ENCODE measurements at places on chromosomes 2 and 18.

DNA sequence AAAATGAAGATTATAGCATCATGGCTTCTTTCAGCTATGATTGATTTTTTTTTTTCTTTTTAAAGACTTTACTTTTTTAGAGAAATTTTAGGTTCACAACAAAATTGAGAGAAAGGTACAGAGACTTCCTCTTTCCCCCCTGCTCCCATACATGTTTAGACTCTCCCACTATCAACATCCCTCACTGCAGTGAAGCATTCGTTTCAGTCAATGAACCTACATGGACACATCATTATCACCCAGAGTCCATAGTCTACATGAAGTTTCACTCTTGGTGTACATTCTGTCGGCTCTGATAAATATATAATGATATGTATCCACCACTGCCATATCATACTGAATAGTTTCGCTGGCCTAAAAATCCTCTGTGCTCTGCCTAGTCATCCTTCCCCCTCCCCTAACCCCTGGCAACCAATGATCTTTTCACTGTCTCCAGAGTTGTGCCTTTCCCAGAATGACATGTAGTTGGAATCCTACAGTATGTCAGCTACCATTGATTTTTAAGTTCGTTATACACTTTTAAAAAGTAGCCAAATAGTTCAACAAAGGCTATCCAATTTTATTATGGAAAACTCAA, 86.8 kb downstream of the GPD2 start:
- no peak for DNase-seq

DNA sequence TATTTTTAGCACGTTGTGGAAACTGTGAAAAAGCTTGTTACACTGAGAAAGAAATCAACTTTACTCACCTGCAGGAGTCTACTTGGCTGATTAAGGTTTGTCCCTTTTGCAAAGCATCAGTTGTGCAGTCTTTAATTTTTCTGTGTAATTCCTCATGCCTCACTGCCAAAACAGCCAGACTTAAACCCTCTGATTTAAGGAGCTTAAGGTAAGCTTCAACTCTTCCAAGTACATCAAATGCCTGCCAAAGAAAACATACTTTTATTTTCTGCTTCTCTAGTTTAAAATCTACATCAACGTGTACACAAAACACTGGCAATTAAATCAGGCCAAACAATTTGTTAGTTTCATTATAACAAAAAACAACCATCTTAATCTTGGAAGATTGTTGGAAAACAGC, 98.0 kb upstream of the TTN start:
- DNase-seq, result no peak

- no peak for DNase-seq
Measured at GRCh38 chr2:177149155-177149503, 63.5 kb upstream of the HNRNPA3 start.

- DNase-seq, result no peak
Measured at GRCh38 chr18:60235164-60235563, 137.4 kb downstream of the MC4R start.

- no peak for DNase-seq
Measured at GRCh38 chr2:238938401-238939055, 90.6 kb downstream of the TWIST2 start.

- no peak for DNase-seq
Measured at GRCh38 chr2:48444404-48444803, 85.5 kb upstream of the STON1 start.

GRCh38 chr2:154015233-154015632, 143.5 kb downstream of the GALNT13 start:
- DNase-seq, result no peak

DNA sequence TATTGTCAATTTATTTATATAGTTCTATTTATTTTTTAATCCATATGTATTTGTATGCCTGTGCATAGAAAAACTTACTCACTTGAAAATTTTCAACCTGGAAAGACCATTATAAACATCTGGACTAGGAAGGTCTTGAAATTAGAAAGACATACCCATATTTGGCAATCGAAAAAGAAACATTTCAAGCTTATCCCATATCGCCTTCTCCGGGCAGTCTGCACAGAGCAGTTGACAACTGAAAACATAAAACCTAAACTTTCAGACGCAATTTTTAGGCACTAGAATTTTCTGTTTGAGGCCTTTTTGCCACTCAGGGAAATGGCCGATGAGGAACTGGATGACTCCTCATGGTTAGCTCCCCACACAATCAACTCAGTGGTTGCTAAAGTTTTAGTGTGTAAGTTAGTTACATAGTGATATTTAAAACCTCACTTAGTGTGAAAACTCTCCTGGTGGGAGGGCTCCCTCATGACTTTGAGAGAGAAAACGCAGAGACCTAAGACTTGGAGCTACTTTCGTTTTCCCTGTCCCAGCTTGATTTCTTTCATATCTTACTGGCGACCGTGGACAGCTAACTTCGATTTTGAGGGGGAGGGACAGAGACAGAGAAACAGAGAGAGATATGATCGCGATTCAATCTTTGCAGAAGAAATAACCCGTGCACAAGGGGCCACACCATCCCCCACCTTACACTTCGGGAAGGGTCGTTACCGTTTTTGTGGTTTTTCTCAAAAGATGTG, 3.2 kb upstream of the HOXD12 start:
- no peak for DNase-seq

DNA sequence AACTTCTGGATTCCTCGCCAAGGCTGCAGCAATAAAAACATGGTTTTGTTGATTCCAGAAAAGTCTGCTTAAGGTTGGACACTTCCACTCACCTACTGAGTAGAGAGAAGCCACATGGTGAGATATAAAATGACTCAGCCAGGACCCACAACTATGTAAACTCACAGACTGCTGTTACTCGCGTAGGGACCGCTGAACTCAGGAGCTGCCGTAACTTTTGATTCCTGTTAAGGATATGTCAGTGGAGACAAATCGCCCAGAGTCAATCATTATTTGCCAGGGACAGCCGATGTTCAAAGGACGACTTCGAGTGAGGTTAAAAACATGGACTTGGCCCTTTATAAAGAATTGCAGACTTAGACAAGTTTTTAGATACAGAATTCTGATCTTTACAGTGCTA, 25.6 kb downstream of the CYB5A start:
- no peak for DNase-seq

GRCh38 chr2:96150007-96150640, 4.9 kb upstream of the DUSP2 start:
- no peak for DNase-seq

DNA sequence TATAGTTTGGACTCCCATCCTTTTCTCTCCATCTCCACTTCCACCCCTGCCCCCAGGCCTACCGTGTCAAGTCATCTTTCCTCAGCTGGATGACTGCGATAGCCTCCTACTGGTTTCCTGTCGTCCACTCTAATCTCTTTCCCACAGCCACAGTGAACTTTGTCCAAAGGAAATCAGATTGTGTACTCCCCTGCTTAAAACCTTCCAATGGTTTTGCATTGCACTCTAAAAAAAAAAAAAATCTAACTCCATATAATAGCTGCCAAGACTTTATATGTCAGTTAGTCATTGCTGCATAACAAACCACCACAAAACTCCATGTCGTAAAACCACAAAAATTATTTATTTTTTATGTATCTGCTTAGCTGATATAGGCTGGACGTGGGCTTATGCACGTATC, 160.2 kb upstream of the CCDC68 start:
- DNase-seq, result no peak

- DNase-seq, result no peak
Measured at GRCh38 chr2:150001788-150002187, 414.2 kb upstream of the MMADHC start.

- no peak for DNase-seq
Measured at GRCh38 chr2:194698012-194698411, 959.0 kb upstream of the SLC39A10 start.

DNA sequence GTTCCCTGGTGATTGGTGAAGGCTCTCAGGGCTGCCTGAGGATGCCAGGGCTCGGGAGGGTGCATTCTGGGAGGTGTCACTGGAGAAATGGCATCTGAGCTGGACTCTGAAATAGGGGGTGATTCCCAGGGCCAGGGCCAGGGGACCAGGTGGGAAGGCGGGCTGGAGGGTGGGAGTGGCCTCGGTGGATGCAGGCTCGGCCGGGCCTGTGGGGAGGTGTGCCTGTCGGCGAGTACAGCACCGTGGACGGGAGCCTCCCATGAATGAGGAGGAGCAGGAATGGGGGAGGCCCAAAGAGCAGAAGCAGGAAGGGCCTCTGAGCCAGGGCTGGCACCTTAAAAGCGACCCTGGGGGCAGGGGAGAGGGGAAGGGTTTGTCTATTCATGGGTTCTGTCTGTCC, 116.8 kb downstream of the GBX2 start:
- DNase-seq, result no peak

DNA sequence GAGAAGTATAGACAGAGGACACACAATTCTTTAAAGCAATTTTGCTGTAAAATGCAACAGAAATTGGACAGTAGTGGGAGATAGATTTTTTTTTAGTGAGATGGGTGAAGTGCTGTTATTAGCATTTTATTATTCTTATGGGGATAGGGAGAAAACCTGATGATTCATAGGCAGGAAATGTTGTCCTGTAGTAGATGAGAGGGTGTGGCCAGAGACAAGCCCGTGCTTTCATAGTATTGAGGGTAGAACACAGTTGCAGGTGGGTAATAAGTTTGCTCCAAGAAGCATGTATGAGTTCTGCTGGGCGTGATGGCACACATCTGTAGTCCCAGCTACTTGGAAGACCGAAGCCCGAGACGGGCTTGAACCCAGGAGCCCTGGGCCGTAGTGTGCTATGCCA, 128.3 kb upstream of the ARHGAP28 start:
- DNase-seq, result no peak

- no peak for DNase-seq
Measured at GRCh38 chr2:197137231-197137630, 173.3 kb downstream of the ANKRD44 start.

DNA sequence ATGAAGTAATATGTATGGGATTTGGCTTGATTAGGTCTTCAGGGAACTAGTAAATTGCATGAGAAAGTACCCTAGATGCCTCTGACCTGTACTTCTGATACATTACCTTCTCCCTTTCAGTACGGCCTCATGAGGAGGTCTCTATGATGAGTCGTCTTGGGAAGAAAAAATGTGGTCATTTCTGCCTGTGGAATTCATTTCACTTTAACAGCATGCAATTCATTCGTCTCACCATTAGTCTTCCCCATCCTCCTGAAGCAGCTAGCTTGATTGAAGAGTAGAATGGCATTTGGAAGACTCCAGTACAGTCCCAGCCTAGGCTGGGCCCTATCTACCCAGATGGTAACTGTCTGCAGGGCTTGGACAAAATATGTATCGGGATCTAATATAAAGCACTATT, 52.2 kb downstream of the TMX3 start:
- DNase-seq, result no peak

DNA sequence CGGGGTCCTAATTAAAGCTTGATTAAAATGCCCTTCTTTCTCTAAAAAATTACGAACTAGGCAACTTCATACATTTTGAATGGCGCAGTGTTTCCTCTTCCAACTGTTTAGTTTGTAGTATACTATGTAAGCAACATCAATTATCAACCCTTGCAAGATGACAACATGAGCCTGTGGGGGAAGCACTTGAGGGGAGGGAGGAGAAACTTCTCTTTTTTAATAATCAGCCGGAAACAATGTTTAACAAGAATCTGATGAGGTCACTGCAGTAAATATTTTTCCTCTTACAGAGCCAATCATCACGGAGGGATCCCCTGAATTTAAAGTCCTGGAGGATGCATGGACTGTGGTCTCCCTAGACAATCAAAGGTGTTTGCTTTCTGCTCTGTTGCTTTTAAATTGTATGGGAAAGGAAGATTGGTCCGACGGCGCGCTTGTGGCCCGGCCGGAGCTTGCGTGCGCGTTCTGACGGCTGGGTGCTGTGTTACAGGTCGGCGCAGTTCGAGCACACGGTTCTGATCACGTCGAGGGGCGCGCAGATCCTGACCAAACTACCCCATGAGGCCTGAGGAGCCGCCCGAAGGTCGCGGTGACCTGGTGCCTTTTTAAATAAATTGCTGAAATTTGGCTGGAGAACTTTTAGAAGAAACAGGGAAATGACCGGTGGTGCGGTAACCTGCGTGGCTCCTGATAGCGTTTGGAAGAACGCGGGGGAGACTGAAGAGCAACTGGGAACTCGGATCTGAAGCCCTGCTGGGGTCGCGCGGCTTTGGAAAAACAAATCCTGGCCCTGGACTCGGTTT, 5.3 kb upstream of the DLX1 start:
- DNase-seq, result no peak

- DNase-seq, result no peak
Measured at GRCh38 chr2:176514805-176515500, 245.7 kb downstream of the MTX2 start.

GRCh38 chr2:25002066-25002465, 30.3 kb upstream of the DNAJC27 start:
- DNase-seq, result no peak

GRCh38 chr2:130791617-130791939, 36.2 kb downstream of the AMER3 start:
- DNase-seq, result no peak

- DNase-seq, result no peak
Measured at GRCh38 chr2:180158961-180159360, 151.9 kb upstream of the CWC22 start.

DNA sequence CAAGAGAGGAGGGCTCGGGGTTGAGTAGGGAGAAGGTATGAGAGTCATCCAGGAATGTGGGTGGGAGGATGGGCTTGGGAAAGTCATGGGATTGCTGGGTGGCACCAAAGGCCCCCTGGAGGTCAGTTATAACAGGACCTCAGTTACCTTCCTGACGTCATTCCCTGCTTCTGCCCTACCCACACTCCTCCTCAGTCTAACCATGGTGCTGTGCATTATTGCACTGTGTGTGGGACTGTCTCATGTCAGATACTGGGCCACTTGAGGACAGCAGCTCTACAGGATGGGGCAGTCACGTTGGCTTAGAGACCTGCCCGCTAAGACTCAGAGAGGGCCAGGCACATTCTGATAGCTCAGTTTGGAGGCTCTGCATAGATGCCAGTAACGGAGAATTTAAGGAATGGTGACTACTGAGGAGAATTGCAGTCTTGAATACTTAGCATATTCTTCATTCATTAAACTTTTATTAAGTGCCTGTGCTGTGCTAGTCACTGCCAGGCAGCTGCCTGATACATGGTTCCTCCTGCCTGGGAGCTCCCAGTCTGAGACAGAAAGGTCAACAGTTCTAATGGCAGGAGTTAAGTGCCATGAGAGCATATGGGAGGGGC, 90.5 kb downstream of the LAMA3 start:
- no peak for DNase-seq

- peak; percentile 54 for DNase-seq
Measured at GRCh38 chr2:230219419-230220331, at the start of gene SP110. Gene SP110, minus strand, starts transcription at chr2:230219984. Its CDS starts 3,057 bp downstream, at chr2:230216927.

GRCh38 chr18:70981400-70982140, 692.7 kb downstream of the SOCS6 start:
- no peak for DNase-seq

DNA sequence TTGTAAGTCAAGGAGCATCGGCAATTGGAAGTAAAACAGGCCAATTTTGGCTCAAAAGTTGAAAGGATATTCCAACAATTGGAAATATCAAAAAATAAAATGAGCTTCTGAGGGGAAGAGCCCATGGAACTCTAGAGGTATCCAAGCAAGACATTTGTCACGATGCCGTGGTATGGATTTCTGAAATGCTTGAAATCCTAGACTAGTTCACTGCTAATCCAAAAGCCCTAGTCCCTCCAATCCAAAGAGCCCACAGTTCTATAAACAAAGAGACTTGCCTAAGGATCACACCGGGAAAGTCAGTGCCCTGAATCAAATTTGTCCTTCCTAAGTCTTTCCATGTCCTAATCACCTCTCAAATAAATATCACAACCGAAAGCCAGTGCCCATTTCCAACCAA, 85.1 kb downstream of the CLHC1 start:
- no peak for DNase-seq

- DNase-seq, result no peak
Measured at GRCh38 chr18:43627848-43628530, 350.7 kb upstream of the SYT4 start.

GRCh38 chr2:231502596-231502995, 27.6 kb downstream of the NMUR1 start:
- no peak for DNase-seq

Data from stimulated activated CD8-positive, alpha-beta memory T cell treated with anti-CD3 and anti-CD28 coated beads, Interleukin-2, amount 100 ng/mL, for 1 hour (primary cell).